Fibroblast of lung (primary cell): ENCODE measurements at places on chromosomes 5 and 9.

- DNase-seq: peak; percentile 54
These were observed 310.2 kb downstream of the PDE4D start for GRCh38 chr5:59583151-59583809.

- peak; percentile 88 for DNase-seq
These were observed 42.3 kb upstream of the MUSK start for GRCh38 chr9:110626101-110626829.

- peak; percentile 5 for DNase-seq
These were observed 910 bp downstream of the TRIM14 start for GRCh38 chr9:98117984-98118639.

DNA sequence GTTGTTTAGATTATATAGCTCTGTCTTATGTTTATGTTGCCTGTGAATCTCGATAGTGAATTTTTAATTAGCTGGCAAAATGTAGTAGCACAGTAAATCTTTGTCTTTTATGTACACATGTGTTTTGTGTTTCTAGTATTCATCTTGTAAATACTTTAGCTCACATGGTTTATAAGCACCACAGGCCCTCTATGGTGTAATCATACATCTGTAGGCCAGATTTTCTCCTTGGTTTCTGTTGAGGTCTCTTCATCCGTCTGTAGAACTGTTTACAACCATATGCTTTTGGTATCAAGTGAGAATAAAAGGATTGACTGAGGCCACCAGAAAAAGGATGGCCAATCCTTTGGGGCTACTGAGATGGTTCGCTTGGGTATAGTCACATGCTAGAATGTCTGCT lies 45.0 kb downstream of the PRR16 start:
- DNase-seq: peak; percentile 66

DNA sequence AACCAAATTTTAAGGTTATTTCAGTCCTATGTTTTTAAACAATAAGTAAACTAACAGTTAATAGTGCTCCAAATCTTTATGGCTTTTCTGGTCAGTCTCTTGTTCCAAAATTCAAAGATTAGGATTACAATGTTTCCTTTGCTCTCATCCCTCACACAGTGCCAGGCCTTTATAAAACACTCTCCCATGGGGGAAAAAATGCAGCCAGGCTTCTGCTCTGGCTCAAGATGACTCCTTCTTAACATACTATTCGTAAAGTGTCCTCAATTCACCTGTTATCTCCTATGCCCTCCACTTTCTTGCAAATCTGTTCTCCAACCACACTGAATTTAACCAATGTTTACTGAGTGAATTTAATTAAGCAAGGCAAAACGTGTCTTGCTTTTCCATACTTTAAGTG lies 1.4 kb downstream of the CEP120 start:
- no peak for DNase-seq

DNA sequence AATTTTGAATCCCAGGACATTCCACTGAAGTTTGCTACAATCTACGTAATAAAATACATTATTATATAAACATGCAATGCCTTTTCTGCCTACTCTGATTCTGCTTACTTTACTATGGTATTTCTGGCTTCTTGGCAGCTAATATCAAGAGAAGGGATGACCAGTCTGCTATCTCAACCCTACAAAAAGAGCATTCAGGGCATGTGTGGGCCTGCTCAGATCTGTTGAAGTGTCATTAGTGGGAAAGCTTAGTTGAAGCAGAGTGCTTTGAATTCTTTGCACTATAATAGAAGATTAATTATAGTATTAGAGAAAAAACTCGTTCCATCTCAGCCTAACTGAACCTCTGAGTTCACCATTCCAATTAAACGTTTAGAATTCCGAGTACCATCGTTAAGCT lies 339.5 kb upstream of the ISL1 start:
- no peak for DNase-seq

GRCh38 chr9:87498046-87498810 lies 561 bp downstream of the DAPK1 start:
- DNase-seq: peak; percentile 27

DNA sequence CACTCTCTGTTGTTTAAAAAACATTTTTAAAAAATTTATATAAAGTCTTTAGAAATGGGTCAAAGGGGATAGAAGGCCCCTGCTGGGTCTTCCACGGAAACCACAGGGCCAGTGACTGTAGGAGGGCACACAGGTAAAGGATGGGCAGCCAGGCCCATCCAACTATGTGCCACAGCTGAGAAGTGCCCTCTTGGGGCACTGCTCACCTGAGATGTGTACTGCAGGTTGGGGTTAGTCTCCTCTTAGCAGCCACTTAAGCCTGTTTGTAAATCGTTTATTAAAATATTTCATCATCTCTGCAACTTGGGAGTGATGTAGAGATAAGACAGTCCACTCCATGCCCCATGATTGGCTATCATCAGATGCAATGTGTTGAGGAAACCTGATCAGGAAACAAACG lies 222.4 kb downstream of the DIRAS2 start:
- no peak for DNase-seq

- DNase-seq: peak; percentile 34
These were observed 2.4 kb downstream of the ELL2 start for GRCh38 chr5:95959051-95959887.

DNA sequence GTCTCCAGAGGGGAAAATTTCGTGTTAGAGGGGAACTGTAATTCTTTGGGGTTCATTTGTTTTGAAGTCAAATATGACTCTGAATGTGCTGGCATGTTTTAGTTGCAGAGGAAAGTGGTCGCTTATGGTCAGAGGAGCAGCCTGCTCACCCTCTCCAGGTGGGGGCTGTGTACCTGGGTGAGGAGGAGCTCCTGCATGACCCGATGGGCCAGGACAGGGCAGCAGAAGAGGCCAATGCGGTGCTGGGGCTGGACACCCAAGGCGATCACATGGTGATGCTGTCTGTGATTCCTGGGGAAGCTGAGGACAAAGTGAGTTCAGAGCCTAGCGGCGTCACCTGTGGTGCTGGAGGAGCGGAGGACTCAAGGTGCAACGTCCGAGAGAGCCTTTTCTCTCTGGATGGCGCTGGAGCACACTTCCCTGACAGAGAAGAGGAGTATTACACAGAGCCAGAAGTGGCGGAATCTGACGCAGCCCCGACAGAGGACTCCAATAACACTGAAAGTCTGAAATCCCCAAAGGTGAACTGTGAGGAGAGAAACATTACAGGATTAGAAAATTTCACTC lies 13.5 kb downstream of the TXNDC15 start:
- no peak for DNase-seq

DNA sequence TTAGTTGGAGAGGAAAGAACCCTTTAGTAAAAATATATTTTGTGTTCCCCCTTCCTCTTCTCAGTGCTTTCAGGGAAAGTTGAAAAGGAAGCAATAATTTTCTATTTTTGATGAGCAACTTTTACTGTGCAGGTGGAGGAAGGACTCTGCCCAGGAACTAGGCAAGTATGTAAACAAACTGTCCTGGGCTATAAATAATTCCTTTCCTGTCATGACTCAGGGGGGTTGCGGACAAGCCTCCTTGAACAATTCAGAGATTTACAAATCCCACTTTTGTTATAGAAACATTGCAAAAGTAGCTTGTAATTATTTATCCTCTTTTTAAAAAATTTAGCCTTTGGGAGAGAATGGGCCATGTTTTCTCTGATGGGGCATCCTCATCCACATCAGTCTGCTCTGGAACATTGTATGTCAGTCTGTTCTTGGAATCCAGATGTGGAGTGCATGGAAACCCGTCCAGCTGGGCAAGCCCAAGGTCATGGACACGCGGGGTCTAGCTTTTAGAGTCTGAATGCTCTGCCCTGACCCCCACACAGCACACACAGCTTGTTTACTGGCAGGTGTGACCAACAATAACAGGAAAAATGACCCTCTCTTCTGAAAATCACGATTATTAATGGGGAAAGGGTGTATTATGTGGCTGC lies 127.6 kb downstream of the GADD45G start:
- no peak for DNase-seq

DNA sequence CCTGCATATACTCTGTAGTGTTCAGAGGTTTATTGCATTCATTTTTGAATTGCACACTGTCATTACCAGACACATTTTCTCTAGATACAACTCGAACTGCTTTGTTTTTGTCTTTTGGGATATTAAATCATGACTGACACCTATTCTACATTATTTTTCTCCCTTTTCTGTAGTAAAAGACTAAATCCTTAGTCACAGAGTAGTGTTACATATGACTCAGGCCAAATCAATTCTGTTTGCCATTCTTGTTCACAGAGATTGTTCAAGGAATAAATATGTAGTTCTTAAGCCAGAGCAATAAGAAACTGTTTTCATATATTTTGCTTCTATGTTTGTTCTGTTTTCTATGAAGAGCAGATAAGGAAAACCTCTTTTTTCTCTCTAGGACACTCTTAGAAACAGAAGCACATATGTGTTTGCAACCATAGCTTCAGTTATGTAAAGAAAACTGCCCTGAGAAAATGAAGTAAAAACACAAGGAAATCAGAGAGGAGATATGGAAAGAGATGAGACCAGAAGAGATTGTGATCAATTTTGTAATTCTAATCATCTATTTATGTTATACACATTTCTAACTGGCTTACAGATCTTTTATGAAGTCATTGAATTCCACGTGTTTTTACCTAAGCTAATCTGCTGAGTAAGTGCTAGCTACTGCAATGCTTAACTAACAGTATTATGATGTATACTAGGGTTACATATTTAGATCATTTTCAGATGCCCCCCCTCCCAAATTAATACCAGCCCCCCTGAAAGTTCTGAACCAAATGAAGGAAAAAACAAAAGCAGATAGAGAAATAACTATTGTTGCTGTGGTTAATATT lies 1995.6 kb upstream of the CDH6 start:
- DNase-seq: no peak

DNA sequence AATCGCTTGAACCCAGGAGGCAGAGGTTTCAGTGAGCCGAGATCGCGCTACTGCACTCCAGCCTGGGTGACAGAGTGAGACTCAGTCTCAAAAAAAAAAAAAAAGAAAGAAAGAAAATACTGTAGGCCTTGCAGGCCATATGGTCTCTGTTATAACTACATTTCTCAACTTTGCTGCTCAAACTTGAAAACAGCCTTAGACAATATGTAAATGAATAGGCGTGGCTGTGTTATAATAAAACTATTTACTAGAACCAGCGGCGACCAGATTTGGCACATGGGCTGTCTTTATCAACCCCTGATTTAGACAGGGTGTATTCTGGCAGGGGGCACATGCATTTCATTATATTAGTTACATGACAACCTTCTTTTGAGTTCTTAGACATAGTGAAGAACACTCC lies 130.0 kb downstream of the C9orf152 start:
- no peak for DNase-seq

- DNase-seq: peak; percentile 85
These were observed 75.7 kb downstream of the NR6A1 start for GRCh38 chr9:124695280-124695890.

DNA sequence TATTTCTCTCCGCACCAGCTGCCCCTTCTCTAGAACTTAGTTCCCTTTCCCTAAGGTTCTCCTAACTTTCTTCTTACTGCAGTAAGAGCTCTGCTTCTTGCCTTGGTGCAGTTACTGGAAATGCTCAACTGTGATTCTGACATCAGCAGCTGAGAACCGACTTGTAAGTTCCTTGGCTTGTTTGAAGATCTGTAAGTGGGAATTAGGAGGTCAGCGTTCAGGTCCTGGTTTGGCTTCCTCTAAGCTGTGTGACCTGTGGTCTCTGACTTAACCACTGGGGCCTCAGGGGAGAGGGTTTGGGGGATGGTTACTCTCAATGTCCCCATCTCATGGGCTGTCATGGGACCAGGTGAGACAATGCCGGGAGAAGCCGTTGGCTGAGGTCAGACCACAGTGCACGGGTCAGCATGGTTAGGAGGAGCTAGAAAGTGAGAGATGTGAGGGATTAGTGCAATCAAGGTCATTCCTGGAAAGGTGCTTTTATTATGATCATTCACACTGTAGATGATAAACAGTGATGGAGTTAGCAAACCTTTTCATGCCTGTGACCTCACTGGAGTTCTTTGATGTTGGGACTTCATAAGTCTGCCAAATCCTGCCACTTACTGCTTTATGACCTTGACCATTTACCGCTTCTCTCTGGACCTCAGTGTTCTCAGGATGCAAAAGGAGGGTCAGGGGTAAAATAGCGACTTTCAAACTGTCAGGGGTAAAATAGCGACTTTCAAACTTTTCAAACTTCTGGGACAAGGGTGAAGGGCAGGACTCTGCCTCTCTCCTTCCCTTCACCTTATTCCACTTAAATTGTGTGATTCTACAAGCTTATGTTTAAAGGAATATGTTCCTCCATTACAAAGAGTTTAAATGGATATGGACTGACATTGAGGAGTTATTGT lies 7.3 kb downstream of the PAPPA start:
- DNase-seq: no peak

DNA sequence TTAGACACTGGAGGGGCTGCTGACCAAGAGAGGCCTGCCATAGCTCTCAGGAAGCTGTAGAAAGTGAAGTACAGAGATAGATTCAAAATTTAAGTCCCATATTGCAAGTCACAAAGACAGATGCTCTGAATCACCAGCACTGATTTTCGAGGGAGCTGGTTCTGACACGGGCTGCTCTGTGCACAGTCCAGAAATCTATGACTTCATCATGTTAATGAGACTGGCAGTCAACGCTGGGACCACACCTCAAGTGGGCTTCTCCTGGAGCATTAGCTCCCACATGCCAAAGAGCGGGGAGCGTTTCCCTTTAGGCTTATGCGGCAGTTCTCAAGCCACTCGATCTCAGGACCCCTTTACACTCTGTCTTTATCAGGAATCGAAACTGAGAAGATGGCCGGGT lies 34.2 kb upstream of the FAT2 start:
- DNase-seq: no peak

DNA sequence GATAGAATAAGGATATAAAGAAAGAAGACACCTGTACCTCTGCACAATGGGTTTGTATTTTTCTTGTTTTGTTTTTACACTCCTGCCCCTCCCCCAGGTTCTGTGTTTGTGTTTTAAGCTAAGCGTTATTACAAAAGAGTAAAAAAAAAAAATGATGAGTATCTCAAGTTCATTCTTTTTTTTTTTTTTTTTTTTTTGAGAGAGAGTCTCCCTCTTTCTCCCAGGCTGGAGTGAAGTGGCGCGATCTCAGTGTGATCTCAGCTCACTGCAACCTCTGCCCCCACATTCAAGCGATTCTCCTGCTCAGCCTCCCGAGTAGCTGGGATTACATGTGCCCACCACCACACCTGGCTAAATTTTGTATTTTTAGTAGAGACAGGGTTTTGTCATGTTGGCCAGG lies 29.4 kb upstream of the RAI14 start:
- DNase-seq: no peak

GRCh38 chr9:127788337-127789011 lies 2.6 kb downstream of the CDK9 start:
- DNase-seq: no peak
